ENCODE measurements at places on chromosomes 6 and 20.

GRCh38 chr6:78340755-78341154 lies 526.6 kb upstream of the IRAK1BP1 start:
- no peak for DNase-seq

GRCh38 chr6:159521962-159522361 lies 171.1 kb downstream of the SOD2 start:
- no peak for DNase-seq

DNA sequence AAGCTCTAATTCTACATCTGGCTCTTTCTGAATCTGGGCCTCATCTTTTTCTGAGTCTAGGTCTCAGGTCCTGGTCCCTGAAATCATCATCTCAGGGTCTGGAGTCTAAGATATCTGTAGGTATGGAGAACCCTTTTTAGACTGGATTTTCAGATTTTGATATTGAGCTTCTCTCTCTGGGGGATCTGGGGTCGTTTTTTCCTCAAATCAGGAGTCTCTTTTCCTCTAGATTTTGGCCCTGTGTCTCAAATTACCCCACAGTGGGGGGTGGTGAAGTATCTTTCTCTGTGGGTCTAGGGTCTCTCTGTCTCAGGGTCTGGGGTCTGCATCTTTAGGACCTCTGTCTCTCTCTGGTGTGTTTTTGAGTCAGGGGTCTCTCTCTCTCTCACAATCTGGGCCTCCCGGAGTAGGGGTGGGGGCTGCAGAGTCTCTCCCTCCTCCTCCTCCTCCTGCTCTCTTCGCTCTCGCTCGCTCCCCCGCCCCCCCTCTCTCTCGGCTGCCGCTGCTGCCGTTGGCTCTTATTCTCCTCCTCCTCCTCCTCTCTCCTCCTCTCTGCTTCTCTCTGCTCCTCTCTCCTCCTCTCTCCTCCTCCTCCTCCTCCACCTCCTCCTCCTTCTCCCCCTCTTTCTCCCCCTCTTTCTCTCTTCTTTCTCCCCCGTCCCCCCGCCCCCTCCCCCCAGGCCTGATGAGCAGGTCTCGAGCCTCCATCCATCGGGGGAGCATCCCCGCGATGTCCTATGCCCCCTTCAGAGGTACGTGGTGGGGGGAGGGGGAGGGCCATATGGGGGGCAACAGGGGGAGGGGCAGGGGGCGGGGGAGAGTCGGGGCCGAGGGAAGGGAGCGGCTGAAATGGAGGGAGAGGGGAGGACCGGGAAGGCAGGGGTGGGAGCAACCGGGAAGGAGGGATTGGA lies at the start of gene SYNGAP1:
SYNGAP1 (plus strand) TSS at position 486 of the 911 bp plus-strand sequence; CDS start at position 686, 200 bp downstream.
- DNase-seq, result no peak

GRCh38 chr6:6470123-6470522 lies 118.4 kb upstream of the LY86 start:
- DNase-seq, result no peak

DNA sequence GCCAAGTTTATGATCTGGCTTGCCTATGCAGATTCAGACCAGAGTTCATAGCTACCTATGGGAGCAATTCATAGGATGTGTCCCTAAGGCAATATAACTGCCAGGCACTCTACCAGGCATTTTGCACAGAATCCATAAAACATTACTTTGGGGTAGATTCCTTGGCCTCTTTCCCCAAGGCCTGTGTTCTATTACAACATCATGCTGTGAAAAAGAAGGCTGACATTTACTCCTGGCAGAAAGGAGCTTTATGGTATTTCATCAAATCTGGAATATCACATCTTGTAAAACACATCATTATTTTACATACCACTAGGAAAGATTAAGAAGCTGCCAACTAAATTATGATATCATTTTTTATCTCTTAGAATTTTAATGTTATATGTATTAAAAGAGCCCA lies 287.0 kb upstream of the MARCKS start:
- no peak for DNase-seq

- no peak for DNase-seq
Observed at GRCh38 chr20:4413314-4414049, 308.2 kb upstream of the PRND start.

- no peak for DNase-seq
Observed at GRCh38 chr6:130560231-130560630, 194.4 kb downstream of the TMEM200A start.
